ENCODE measurements at places on chromosomes 16 and 17. TPM values are rescaled to one million over a fixed set of nuclear protein-coding genes. Genes with fewer than 3 reads are reported as not detected.

Gene CA7
- total RNA-seq, result not detected

Gene ARHGAP23
- total RNA-seq, result 10.8 TPM

Gene STH
- total RNA-seq, result not detected

Gene C1QTNF8
- total RNA-seq, result not detected

Gene CLDN7
- 14.2 TPM for total RNA-seq

Gene COL1A1
- 6,804 TPM for total RNA-seq

DNA sequence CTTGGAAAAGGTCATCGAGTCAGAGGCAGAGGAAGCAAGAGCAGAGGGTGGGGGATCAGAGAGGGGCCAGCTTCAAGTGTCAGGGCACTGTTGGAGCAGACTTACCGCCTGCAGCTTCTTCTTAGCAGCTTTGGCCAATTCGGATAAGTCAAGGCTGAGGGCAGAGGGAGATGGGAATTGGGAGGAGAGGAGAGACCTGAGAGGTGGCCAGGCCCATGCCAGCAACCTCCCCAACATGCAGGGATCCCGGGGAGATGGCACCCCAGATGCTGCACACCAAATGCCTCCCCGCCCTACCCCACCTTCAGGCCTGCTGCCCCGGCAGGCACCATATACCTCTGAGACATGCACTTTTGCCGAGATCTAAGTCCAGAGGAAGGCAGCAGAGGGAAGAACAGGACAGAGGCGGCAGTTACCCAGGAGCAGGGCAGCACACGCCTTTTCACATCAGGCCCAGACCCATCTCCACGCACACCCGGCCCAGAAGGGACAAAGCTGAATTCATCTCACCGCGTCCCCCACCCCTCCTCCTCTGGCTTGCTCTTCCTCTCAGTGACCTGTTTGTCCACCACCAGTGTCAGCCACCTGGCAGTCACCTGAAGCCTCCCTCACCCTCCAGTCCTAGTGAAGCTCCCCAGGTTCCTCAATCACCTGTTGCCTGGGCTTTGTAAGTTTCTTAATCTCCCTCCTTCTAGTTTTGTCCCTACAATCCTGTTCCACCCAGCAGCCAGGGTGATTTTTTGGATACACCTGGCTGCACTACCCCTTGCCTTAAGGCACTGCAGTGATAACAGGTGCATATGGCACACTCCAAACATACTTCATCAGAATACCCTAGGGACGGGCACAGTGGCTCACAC is 10.4 kb downstream of the TP53I13 start:
- no peak for DNase-seq

- no peak for DNase-seq
Observed at GRCh38 chr17:19539841-19540311, 6.2 kb downstream of the SLC47A1 start.

DNA sequence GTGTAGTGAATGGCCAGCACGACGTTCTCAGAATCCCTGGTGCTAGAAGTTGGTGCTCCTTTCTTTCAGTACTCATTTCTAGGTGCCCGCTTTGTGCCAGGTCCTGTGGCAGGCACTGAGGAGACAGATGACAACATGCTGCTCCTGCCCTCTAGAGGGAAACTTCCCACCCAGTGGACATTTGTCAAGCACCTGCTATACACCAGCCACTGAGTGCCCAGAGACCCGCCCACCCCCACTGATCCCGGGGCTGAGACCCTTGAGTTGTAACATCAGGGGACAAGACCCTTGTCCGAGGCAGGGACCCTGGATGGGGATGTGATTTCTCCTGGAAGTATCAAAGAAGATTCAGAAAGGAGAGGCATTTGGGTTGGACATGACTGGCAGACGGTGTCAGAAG is 25.1 kb downstream of the UNC13D start:
- DNase-seq, result no peak

DNA sequence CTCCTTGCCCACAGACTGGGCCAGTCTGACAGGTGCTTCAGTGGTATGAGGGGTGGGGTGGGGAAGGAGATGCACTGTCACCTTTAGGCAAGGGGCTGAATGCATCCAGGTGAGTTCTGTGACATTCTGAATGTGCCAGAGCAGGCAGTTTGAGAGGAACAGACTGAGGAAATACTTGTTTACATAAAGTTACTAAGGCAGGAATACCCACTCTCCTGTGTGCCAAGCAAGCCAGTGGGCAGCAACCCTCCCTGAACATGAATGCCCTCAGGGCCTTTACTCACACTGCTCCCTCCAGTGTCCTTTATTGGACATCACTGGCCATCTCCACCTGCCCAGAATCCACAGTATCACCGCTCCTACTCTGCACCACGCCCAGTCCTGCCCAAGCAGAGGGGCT is 33.1 kb upstream of the ULK2 start:
- no peak for DNase-seq

DNA sequence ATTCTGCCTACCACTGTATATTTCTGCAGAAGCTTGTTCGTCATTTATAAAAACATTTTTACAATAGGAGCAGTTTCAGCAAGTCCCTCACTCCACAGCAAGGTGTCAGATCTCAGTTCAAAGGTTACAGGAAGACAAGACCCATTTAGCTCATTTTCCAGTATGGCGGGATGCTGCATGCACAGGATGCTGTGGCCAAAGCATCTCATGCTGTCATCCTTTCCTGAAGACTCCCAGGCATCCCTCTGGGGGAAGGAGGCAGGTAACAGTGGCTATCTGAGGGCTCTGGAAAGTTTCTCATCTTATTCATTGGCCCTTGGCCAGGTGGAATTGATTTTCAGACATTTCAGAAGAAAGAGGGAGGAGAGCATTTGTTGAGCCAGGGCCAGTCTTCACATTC is 539.3 kb upstream of the CDH5 start:
- DNase-seq, result no peak

GRCh38 chr17:12756786-12757185 is 32.5 kb upstream of the ARHGAP44 start:
- DNase-seq, result no peak

DNA sequence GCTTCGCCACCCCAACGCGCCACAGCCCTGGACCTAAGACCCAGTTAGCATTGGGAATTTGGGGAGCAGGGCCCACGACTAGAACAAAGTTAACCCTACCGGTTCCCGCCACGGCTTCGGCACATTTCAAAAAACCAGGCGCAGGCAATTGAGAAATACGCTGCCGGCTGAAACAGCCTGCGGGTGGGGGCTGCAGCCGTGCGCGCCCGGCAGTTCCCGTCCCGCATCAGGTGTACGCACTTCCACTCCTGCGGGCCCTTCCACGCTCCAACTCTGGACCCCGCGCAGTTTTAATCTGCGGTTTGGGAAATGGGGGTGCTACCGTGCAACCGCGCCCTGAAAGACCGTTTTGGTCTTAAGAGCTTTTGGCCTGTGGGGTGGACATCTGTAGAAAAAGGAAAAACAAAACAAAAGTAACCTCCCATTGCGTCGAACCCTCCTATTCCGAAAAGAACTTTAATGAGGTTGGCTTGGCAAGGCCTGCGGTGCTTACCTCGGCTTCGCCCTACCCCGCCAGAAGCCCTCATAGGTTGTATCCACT is 7.1 kb downstream of the IRX5 start:
- no peak for DNase-seq

- DNase-seq, result peak; percentile 68
Observed at GRCh38 chr17:31537565-31538011, 146.1 kb downstream of the RAB11FIP4 start.

GRCh38 chr17:20966870-20967269 is 75.9 kb downstream of the USP22 start:
- DNase-seq, result peak; percentile 20

DNA sequence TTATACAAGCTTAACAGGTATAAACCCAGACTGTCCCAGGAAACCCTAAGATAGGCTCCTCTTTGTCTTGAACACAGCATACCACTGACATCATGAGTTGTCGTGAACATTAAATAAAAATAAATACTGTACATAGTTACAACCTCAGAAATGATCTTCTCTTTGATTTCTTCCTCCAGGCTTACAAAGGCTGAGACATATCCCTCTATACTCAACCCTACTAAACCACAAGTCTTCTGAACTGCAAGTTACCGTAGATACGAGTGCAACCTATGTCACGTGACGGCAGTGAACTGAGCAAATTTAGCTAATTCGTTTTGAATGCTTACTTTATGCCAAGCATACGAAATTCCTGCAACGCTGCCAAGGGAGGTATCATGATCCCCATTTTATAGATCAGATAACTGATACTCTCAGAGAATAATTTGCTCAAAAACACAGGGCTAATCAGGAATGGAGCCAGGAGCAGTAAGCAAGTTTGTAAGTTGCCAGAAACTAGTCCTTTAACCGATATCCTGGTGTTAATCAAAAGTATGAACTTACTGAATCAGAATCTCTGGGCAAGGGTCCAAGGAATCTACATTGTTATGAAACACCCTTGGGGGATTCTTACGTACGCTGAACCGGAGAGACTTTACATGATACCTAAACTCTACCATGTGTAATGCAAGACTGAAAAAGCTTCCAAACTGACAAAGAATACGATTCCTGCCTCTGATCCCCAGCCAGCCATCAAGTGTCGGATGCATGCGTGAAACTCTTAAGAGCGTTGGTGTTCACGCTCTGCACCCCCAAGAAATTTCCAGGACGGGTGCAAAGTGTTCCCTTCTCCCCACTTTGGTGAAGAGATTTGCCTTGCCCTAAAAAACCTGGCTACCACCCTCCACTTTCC is 106.2 kb downstream of the XYLT1 start:
- peak; percentile 82 for DNase-seq

DNA sequence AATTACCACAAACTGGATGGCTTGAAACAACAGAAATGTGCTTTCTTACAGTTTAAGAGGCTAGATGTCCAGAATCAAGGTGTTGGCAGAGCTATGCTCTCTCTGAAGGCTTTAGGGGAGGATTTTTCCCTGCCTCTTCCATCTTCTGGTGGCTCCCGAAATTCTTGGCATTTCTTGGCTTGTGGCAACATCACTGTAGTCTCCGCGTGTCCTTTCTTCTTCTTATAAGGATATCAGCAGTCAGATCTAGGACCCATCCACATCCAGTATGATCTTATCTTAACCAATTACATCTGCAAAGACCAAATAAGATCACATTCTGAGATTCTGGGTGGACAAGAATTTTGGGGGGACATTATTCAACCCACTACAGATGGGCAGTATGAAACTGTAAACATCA is 119.2 kb upstream of the PMFBP1 start:
- DNase-seq, result no peak

DNA sequence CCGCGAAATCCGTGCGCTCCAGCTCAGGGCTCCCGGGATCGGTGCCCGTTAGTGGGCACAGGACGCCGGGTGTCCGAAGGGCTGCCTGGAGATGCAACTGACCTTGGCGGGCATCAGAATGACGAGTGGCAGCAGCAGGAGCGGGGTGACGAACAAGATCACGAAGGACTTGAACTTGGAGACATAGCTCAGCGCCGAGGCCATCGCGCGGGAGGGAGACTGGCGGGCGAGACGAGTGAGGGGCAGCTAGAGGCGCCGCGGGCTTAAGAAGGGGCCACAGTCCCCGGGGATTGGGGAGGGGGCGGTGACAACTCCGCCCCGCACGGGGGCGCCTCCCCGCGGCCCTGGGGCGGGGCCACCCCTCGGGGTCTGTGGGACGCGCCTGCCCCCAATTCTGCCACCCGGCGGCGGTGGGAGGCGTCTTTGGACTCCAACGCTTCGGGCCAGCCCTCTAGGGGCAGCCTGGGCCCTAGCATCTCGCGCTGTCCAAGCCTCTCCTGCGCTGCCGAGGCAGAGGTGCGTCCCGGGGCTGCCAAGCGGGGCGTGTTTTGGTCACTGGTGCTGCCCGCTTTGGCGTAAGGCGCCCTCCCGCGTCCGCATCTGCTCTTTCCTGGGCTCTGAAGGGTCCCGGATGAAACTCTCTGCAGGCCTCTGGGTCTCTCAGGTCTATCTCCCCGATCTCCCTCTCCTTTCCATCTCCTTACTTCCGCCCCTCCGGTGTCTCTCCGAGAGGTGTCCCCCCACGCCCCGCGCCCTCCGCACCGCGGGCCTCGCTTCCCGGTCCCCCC is at the start of gene SLC13A5:
Gene SLC13A5, minus strand, starts transcription at position 240 of the 788 bp plus-strand sequence. Its CDS starts 36 bp downstream, at position 204.
- DNase-seq, result peak; percentile 9

GRCh38 chr17:6470146-6470718 is 26.0 kb downstream of the PIMREG start:
- DNase-seq, result no peak

- peak; percentile 73 for DNase-seq
Observed at GRCh38 chr16:58264961-58265479, 29.8 kb downstream of the PRSS54 start.

DNA sequence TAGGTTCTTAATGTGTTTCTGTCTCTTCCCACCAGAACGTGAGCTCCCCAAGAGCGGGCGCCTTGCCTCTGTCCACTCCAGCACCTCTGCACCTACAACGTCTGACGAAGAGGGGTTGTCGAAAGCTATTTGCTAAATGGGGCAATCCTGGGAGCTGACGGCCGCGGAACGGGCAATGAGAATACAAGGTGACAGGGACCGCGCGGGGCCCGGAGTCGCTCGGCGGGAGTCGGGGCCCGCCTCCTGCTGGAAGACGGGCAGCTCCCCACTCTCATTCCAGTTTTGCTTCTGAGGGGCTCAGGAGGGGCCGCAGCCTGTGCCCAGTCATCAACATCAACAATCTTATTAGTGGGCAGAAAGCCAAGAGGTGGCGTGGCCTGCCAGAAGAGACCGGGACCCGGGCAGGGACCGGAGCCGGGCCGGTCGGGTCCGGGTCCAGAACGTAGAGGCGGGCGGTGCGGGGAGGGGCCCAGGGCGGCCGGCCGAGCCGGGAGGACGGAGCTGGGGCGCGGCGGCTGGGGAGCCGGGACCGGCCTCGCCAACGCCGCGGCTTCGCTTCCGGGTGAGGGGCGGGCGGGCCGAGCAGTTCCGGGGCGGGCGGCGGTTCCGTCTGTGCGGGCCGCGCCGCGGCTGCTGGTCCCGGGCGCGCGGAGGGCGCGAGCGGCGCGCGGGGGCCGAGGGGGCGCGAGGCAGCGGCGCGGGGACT is at the start of gene MOSMO:
Gene MOSMO, plus strand, starts transcription at position 603 of the 706 bp plus-strand sequence. CDS start 191 bp downstream, outside the sequence.
- DNase-seq, result peak; percentile 58

- no peak for DNase-seq
Observed at GRCh38 chr16:10678655-10679054, 16.1 kb downstream of the TEKT5 start.

DNA sequence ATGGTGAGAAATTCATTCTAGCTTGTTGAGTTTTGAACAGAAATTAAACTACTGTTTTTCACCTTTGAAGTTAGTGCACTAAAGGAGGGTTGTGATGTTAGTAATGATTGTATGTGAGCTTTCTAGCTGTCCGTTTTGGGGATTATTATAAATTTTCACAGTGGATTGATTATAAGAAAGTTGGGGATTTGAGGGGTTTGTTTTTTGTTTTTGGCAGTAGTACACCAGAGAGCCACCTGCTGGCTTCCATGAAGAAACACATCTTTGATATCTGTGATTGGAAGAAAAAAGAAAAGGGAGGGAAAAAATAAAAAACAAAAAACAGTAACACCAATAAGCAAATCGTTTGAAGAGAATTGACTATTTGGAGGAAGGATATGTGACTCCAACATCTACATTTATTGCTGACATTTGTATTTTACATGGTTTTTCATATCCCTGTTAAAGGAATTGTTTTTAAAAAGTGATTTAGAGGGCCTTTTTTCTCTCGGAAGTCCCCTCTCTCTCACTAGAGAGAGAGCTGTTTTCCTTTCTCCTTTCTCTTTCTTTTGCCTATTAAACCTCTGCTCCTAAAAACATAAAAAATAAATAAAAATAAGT is 1469.5 kb upstream of the GOT2 start:
- peak; percentile 6 for DNase-seq

- DNase-seq, result no peak
Observed at GRCh38 chr16:13919330-13919682, 648 bp upstream of the ERCC4 start.
